H7 (cell line): ENCODE measurements at places on chromosomes 16 and 17.

DNA sequence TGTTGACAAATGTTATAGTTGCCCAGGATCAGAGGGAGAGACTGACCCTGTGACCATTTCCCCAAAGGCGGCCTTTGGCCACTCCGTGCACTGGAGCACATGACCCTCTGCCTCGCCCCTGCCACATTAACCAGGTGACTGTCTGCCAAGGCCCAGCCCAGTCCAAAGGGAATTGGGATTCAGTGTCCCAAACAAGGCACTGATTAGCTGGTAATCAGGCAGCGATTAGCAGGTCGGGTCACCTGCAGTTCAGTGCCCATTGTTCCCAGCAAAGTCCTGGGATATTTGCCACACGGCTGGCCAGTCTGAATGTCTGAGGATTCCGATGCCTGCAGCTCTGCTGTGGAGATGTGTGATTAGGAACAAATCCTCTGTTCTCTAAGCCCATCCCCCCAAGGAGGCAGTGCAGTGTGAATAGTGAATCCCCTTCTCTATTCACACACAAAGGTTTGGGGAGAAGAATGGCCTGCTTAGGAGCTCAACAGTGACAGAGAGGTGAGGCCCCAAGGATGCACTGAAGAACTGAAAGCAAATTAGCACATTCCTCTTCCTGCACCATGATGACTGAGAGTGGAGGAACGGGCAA, 123.1 kb upstream of the MAF start:
- DNase-seq = peak; percentile 15

GRCh38 chr16:78407191-78407590, 307.7 kb downstream of the WWOX start:
- no peak for DNase-seq

- DNase-seq = no peak
These were observed 10.1 kb downstream of the LITAF start for GRCh38 chr16:11576427-11577289.

- DNase-seq = no peak
These were observed 5.5 kb downstream of the SSTR2 start for GRCh38 chr17:73170324-73170723.

- DNase-seq = no peak
These were observed 25.3 kb downstream of the VWA3A start for GRCh38 chr16:22117609-22118008.
